Posterior cingulate gyrus (tissue), 11 donors: ENCODE measurements at places on chromosomes 1 and 21.

GRCh38 chr1:27473755-27474154 lies 16.2 kb downstream of the WASF2 start:
- DNase-seq: no peak

DNA sequence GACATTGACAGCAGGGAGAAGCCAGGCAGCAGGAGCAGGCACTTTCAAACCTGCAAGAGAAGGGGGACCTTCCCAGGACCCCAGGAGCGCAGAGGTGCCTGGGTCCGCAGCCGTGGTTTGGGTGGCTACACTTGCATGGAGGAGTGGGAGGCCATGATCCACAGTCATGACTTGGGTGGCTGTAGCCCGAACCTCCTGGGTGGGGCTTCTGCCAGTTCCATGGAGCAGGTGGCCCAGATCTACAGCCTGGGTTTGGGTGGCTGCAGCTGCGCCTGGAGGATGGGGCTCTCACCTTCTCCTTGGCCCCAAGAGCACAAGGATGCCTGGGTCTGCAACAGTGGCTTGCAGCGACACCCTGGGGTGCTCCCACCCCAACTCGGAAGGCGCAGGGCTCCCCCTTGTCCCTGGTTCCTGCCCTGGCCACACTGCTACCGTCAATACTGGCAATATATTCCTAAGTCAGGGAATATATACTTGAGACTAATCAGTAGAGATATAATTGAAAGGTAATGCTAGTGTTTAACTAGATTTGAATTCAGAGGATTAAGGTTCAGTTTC lies 2.3 kb upstream of the OR6K6 start:
- DNase-seq: no peak

GRCh38 chr1:56447823-56448222 lies 131.5 kb downstream of the PLPP3 start:
- DNase-seq: no peak

DNA sequence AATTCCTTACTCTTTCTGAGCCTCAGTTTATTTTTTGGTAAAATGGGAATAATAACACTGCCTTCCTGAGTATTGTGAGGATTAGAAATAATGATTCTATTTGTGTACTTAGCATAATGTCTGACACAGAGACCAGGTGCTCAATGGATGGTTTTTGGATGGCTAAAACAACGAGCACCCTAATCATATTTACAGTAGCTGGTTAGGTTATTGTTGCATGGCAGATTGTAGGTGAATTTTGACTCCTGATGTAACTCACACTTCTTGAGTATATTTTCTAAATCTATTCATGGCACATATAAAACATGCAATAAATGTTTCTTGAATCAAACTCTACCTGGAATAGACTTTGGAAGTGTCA lies 11.9 kb upstream of the DUSP10 start:
- no peak for DNase-seq

DNA sequence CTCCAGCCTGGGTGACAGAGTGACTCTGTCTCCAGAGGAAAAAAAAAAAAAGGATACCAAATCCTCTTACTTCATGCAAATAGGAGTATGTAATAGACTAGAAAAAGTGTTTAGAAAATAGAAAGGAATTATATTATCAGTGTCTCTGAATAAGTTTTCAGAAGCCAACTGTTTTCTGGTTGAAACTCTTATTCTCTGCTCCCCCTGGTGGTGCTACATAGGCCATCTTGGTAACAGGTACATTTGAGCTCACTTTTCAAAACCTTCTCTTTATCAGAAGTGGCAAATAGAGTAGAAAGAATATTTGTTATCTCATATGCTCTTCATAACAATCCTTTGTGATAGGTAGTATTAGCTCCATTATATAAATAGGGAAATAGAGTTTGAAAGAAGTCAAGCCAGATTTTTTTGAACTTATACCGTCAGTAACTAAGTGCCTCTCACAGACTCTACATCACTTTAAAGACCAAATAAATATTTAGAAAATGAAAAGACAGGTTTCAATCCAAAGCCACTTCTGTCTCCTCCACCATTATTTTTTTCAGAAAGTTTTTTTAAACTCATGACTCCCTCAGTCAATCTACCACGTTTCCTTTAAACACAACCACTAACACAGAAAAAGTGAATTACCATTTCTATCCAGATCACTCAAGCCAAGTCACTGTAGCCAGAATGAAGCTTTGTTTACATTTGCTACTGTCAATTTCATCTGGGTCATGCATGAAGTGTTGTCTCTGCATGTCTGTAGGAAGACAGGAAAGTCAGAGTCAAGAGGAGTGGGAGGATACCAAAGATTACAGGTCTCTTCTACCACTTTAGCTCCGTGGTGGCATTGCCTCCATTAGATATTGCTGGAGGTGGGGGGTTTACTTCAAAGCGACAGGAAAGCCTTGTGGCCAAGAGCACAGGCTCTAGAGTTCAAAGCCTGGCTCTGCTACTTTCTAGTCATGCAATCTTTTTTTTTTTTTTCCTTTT lies 45.6 kb downstream of the IL23R start:
- no peak for DNase-seq

DNA sequence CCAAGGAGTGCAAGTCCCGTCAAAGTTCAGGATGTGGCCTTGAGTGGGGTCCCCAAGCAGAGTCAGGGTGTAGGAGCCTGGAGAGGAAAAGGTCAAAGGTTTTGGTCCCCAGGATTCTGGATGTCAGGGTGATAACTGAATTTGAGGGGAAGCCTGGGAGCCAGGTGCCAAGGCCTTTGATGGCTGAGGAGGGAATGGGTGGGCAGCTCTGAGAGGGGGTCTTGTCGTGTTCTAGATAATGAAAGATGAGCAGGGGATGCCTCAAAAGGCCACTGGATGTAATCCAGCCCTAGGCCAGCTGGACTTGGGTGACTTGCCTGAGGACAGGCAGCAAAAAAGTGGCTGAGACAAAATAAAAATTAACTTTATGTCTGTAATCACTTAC lies 27.5 kb upstream of the KCNA2 start:
- DNase-seq: no peak

DNA sequence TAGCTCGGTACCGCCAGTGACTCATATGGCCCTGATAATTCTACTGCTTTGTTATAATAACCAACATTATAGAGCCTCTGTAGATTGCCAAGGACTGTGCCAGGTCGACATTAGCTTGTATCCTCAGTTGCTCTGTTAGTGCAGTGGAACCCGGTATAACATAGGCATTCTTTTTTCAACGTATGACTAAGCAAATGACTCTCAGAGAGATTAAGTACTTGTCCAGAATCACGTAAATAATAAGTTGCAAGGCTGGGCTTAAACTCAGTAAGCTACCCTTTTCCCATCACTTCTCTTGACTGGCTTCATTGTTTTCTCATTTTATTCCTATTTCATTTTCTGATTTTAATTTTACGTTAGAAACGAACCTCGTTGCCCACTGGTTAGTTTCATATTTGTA lies 85.1 kb downstream of the UBE4B start:
- no peak for DNase-seq

DNA sequence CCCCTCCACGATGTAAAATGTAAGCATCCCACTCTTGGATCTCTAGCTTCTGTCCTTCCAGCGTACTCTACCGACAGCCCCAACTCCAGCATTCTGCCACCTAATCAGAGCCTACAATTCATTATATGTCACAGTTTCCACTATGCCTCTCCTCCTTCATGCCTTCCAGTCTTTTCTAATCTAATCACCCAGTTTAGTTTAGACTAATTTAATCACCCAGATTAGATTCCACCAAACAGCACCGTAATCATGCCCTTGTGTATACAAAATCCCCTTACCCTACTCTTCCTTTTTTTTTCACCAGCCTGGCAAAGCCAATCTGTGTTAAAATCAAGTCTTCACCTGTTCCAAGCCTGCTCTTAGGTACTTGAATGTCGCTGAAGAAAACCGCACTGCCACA lies 49.8 kb upstream of the KANK4 start:
- DNase-seq: no peak

- DNase-seq: no peak
Observed at GRCh38 chr1:220796530-220796929, 9.8 kb downstream of the MTARC1 start.

GRCh38 chr1:38433084-38433722 lies 386.6 kb upstream of the POU3F1 start:
- no peak for DNase-seq

DNA sequence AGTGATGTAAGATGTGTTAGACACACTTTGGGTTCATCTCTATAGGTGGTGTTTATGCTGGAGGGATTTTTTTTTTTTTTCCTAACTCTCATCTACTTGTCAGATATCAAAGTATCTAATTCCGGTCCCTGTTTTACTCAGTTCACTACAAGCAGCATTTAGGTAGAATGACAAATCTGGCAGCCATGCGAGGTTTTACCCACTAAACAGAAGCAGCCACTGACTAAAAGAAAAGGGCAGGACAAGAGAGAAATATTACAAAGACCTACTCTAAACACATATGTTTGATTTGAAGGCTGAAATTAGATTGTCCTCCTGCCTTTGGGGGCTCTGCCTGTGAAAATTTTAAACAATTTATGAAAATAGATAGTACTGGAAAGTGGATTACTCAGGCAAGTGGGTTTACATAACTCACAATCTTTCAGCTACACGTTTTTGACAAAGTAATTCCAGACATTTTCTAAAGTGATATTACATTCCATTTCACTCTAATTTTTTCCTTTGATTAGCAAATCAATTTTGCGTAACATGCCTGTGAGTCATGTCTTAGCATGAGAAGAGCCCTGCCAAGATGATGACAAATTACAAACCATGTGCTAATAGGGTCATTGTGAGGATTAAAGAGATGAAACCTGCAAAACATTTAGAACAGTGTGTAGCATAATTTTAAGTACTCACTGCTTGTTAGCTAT lies 172.6 kb downstream of the PLA2G4A start:
- no peak for DNase-seq

GRCh38 chr1:22778862-22779520 lies 68.4 kb downstream of the EPHB2 start:
- DNase-seq: peak; percentile 42

DNA sequence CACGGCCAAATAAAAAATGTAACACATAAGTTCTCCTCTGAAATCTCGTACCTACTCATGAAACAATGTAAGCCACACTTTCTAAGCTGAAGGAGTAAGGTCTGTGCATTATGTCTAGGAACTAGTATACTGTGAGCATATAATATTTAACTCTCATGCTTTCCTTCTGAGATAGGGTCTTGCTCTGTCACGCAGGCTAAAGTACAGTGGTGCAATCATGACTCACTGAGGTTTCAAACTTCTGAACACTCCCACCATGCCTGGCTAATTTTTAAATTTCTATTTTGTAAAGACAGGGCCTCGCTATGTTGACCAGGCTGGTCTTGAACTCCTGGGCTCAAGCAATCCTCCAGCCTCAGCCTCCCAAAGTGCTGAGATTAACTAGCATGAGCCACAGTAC lies 71.3 kb downstream of the AHCTF1 start:
- no peak for DNase-seq

DNA sequence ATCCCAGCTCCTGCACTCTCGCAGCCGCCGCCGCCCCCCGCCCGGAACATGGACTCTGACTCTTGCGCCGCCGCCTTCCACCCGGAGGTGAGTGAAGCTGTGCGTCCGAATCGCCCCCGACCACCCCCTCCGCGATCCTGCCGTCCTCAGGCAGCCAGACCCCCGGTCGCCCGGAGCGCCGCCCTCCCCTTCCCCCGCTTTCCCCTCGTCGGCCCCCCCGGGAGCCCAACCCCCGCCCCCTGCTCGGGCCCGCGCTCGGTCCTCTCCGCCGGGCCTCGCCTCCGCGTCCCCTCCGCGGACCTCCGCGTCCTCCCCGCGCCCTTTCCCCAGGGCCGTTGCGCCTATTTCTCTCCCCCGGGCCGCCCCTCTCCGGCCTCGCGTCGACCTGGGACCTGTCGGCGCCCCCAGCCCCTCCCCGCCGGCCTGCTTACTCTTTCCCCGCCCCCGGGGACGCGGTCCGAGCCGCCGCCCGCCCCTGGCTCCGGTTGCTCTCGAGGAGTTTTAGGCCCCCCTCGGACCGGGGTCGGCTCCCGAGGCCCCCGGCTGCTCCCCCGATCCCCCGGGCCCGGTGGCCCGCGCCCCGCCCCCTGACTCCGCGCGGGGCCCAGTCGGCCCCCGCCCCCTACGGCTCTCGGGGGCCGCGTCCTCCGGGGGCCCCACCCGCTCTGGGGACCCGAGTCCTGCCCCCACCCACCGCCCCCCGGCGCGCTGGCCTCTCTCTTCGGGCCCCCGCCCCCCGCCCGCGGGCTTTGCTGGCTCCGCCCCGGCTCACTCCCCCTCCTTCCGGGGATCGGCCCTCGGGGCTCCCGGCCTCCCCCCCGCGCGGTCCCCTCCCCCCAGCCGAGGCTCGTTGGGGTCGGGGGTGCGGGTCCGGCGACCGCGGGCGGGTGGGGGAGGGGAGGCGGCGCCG lies 743 bp downstream of the PHF13 start:
- DNase-seq: no peak
